Activated CD4-positive, CD25-positive, alpha-beta regulatory T cell (primary cell): ENCODE measurements at places on chromosomes 11 and 22.

DNA sequence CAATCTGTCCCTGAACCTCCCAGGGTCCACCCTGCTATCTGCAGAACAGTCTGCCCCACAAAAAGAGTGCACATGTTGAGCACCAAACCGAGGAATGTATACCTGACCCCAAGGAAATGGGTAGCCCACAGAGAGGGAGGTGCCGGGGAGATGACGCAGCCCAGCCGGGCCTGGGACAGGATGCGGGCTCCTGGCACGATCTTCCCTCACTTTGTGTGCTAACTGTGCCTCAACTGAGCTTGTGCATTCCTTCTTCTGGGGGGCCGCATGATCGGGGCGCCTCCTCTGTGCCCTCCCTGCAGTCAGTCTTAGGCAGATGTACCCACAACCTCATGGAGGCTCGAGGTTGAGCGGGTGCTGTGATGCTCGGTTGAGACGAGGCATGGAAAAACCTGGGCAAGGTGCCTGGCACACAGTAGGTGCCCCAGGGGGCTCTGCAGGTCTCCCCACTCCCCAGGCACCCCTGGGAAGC lies 2.4 kb downstream of the GAS2L1 start:
- DNase-seq = no peak

DNA sequence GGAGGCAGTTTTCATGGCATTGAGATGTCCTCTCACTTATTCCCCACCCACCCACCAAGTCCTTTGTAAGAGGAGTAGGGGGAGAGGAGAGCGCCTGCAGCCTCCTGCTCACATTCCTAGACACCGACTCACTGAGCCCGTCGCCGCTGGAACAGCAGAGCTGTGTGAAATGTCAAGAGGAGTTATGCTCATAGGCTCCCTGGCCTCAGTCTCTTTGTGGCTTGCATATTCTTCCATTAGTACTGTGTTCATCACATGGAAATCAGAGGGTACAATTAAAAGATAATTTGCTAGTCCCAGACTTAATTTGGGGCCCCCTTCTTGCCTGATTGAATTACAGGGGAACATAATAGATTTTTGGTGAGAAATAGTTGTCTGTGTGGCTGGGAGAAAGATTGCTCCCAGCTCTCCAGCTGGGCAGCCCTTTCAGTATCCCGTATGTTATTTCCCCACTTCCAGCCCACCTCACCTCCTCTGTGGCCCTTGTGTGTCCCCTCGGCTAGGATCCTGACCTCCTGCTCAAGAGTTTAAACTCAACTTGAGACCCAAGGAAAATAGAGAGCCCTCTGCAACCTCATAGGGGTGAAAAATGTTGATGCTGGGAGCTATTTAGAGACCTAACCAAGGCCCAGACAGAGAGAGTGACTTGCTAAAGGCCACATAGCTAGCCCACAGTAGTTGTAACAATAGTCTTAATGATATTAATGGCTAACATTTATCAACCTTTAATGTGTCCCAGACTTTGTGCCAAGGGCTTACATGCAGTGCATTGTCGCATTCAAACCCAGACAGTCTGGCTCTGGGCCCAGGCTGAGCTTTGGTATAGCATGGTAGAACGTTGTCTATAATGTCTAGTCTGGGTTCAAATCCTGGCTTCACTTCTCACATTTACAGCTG lies 32.2 kb downstream of the LIMK2 start:
- no peak for DNase-seq

DNA sequence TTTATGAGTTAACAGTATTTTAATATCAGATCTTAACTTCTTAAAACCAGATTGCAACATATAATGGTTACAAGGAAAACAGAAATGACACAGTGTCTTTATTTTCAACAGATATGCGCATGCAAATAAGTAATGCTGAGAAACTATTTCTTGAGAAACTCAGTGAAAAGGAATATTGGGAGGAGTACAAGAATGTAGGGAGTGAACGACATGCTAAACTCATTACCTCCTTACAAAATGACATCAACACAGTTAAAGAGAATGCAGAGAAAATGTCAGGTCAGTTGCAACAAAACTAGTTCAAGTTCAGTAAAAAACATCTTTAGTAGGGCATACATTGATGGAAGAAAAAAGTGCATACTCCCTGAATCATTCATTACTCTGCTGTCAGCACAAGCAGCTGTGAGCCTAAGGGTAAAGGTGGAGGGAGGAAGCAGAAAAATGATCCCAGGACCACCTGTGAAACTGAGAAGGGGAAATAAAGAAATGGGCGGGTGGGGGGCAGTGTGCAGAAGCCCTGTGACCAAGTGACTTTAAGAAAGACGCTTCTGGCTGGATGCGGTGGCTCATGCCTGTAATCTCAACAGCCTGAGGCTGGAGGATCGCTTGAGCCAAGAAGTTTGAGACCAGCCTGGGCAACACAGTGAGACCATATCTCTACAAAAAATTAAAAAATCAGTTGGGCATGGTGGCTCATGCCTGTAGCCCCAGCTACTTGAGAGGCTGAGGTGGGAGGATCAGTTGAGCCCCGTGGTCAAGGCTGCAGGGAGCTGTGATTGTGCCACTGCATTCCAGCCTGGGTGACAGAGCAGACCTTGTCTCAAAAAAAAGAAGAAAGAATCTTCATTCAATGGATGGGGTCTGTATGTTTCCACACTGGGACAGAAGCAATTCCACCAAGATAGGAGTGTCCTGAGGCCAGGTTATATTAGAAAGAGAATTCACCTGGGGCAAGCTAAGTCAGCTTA lies 31.2 kb downstream of the CCDC83 start:
- no peak for DNase-seq

DNA sequence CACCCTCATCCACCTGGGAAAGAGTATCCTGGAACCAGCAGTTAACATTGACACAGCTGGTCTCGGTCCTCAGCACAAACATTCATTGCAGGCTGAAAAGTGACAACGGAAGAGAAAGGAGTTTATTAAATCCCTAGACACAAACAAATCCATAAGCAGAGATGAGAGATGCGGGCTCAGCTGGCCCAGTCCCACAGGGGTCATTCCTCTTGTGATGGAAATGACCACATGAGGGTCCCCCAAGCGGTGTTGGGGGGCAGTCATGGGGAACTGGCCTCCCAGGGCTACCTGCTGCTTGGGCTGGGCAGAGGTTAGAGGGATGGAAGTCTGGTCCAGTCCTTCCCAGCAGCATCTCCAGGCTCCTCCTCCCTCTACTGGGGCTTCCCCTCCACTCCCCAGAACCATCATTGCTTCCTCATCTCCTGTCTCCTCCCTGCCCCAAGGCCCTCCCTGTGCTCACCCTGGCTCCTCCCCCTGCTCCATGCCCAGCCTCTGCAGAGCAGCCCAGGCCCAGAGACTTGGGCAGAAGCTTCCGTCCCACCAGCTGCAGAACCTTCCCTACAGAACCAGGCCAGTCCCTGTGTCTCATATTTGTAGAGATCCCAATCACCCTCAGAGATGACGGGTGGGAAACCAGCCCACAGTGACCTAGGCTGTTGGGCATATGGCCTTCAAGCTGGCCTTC lies 5.4 kb upstream of the IGLL5 start:
- DNase-seq = no peak

- no peak for DNase-seq
These were observed 475.2 kb downstream of the JRKL start for GRCh38 chr11:96865020-96865419.

GRCh38 chr11:81203876-81204275 lies 1529.8 kb downstream of the FAM181B start:
- DNase-seq = no peak

- no peak for DNase-seq
These were observed 292.7 kb downstream of the ETS1 start for GRCh38 chr11:128294671-128295050.

DNA sequence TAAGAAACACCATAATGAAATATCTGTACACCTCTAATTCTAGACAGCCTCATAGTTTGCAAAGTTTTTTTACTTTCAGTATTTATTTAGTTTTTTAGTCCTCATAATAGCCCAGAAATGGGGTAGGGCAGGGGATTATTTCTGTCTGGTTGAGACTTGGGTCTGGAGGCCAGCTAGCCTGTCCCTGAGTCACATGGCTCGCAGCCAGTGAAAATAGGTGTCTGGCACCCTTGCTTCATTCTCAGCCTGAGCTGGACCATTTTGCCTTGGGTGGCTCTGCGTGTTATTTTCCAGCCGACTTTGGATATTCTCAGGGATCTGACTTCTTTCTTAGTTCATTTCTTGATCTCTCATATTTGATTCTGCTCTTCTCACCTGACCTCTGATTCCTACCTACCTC lies 123.9 kb upstream of the NARS2 start:
- no peak for DNase-seq

DNA sequence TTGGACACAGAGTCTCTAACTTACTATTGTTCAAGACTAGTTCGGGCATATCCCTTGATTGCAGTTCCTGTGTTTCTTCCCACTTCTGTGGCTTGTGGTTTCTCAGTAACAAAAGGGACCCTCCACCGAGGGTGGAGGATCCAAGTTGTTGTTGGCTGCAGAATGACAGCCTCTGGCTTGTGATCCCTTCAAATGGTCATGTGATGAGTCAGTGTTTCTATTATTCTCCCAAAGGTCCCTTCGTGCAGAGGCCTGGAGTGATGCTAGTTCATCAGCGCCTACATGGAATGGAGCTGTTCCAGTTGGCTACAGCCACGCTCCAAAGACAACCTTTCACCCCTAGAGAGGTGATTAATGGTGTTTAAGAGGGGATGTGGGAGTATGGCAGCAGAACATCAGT lies 2.6 kb upstream of the VWCE start:
- DNase-seq = no peak

GRCh38 chr11:109772892-109773291 lies 320.3 kb upstream of the ZC3H12C start:
- no peak for DNase-seq

GRCh38 chr22:43592476-43592875 lies 180.7 kb downstream of the MPPED1 start:
- DNase-seq = no peak

GRCh38 chr11:14396273-14396672 lies 37.3 kb upstream of the RRAS2 start:
- DNase-seq = no peak

- no peak for DNase-seq
These were observed 11.4 kb downstream of the PRSS23 start for GRCh38 chr11:86811637-86812321.

DNA sequence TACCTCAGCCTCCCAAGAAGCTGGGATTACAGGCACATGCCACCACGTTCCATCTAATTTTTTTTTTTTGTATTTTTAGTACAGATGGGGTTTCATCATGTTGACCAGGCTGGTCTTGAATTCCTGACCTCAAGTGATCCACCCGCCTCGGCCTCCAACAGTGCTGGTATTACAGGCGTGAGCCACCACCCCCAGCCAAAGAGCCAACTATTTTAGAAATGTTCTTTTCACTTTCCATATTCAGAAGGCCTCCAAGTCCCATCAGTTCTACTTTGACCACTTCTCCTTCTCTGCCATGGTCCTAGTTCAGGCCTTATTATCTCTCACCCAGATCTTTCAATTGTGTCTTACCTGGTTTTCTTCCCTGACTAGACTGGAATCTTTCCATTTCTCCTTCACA lies 48.2 kb downstream of the CCDC83 start:
- no peak for DNase-seq

- DNase-seq = no peak
These were observed 4.0 kb upstream of the SEC14L2 start for GRCh38 chr22:30392661-30393321.

DNA sequence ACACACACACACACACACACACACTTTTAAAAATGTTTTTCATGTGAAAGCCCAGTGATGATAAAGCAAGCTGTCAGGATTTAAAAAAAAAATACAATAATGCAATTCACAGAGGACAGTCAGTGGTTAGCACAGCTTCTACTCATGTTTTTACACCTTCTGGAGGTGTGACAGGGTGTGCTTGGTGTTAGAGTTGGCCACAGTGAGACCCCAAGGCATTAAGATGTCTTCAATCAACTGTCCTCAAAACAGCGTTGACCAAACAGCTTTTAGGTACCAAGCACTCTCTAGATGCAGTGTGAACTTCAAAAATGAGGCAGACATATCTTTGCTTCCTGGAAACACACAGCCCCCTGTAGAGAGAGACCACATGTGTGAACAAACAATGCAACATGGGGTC lies 166.4 kb upstream of the TBCEL start:
- no peak for DNase-seq

GRCh38 chr11:63872800-63873197 lies 33.9 kb downstream of the MARK2 start:
- no peak for DNase-seq

GRCh38 chr22:29211066-29211465 lies 5.4 kb downstream of the EMID1 start:
- no peak for DNase-seq

DNA sequence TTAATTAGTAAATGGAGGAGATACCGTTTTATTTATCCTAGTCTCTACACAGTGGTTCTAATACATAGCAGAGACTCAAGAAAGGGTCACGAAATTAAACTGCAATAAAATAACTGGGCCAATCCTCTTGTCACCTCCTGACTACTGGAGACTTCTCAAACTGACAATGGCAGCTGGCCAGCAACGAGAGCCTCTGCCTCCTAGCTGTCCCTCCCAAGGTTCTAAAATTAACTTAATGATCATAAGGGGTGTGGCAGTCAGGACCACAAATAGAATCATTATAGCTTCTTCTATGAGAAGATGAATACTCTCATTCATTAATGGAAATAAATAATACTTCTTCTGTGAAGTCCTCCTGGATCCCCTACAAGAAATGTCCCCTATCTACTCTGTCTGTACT lies 63.8 kb upstream of the APOA1 start:
- DNase-seq = no peak

GRCh38 chr22:18984564-18984963 lies 48.5 kb upstream of the PRODH start:
- DNase-seq = no peak

- DNase-seq = no peak
These were observed 27.6 kb upstream of the CD44 start for GRCh38 chr11:35111161-35112055.

- no peak for DNase-seq
These were observed 290.0 kb upstream of the CHORDC1 start for GRCh38 chr11:90512846-90513245.

DNA sequence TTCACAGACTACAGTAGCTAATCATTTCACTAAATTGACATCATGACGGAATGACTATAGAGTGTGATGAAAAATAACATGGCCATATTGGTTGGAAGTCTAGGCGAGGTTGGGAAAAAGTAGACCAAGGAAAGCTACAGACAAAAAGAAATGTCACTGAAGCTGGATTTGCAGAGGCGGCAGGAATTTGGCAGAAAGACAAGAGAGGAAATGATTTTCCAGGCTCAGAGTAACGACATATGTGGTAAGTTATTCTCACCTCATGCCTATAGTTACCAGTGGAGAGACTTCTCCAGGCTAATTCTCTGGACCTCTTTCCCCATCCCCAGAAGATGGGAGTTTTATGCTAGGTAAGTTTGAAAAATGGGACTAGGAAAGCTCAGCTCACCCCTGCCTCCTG lies 1005.8 kb upstream of the CCDC90B start:
- no peak for DNase-seq

- DNase-seq = no peak
These were observed 8.9 kb downstream of the OLFML1 start for GRCh38 chr11:7494086-7494745.

DNA sequence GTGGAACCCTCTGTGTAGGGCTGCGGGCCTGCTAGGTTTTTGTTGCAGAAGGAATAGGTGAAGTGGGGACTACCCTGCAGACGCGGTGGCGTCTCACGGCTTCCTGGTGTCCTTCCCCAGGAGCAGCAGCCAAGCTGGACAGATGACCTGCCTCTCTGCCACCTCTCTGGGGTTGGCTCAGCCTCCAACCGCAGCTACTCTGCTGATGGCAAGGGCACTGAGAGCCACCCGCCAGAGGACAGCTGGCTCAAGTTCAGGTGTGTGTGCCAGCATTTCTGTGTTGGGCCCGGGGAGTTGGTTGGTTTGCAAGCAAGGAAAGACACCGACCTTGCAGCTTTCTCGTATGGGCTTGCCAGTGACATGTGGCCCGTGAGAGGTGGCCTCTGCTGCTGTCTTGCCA lies 15.3 kb downstream of the TAB1 start:
- no peak for DNase-seq
